Kidney glomerular epithelial cell (primary cell): ENCODE measurements at places on chromosomes 2 and 18.
A peak's percentile ranks its signal among the peaks of the same experiment; 100 is the strongest.

DNA sequence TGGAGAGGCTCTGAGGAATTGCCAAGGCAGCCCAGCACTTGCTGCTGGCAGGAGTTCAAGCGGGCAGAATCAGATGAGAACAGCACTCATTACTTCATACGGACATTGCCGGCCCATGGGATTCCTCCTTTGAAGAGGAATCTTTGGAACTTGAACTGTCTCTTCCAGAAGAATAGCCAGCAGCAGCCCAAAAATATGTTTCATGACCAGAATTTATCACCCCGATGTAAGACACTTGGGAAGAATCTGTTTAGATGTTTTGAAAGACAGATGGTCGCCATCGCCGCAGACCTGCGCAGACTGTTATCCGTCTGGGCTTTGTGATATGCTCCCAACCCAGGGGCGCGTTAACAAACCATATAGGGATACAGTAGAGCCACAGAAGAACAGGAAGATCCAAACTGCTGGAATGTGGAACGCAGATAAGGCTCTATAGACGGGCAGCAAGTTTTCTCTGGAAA, 3.7 kb upstream of the ADI1 start:
- no peak for DNase-seq

- no peak for DNase-seq
These were observed 198.0 kb downstream of the CDH20 start for GRCh38 chr18:61531182-61531581.

DNA sequence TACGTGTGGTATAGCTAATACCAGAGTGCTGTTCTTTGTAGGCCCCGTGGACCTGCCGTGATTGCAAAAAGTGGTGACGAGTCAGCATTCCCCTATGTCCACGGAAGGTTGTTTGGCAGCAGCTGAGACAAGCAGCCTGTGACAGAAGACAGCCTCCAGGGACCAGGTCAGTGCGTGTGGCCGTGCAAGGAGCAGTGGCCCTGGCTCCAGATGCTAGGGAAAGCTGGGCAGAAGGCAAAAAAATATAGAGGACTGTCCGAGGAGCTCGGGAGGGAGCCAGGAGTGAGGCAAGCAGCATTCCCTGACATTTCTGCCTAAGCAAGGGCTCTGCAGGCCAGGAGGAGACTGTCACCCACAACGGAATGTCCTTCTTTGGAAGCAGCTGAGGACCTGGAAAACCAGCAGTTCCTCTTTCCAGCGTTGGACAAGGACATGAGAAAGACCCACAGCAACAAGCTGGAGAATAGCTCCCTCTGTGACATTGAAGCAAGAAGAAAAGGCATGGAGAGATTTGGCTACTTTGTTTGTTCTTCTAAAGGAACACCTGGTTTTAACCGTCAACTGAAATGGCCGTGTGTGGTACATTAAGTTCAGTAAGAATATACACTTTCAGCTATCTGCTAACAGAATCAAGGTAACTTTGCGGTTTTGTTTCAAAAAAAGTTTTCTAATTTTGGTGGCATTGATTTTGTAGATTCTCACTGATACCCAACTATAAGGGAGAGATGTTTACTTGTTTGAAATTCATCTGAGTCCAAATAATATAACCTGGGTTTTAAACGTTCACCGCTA, 58.3 kb downstream of the NPAS2 start:
- DNase-seq, result no peak

DNA sequence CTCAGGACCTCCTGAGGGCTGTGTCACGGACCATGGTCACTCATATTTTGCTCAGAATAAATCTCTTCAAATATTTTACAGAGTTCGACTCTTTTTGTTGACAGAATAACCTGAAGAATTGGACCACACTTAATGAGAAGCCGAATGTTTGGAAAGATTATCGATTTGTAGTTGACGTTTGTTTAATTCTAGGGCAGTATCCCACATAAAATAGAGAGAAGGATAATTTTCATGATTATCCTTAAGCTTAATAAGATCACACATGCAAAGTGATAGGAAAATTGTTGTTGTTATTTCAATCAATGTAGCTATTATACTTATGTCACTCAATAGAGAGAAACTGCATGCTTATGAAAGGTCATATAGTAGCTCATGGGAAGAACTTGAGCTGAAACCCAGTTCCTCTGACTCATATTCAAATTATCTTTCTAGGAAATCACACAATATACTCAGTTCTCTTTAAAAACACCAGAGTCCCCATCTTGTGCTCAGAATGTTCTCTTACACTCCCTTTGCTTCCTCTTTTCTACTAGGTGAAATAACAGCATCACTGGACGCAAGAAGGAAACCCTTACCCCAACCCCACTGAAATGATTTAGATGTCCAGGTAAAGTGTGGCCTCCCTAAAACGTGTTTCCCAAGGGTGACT, 982.1 kb downstream of the TSN start:
- DNase-seq, result no peak

GRCh38 chr18:24064391-24065100, 50.0 kb downstream of the TTC39C start:
- no peak for DNase-seq

- DNase-seq, result no peak
These were observed 317.8 kb upstream of the ZNF521 start for GRCh38 chr18:25669741-25670140.

DNA sequence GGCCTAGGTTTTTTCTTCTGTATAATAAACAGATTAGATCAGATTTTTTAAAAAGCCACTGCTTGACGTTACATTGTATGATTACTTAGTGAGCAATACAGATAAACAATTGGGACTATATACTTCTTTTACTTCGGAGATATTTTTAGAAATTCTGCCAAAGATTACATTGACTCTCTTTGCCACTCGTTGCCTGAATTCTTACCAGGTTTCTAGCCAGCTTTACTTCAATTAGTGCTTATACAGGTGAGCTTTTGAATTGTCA, 156.6 kb downstream of the HAUS1 start:
- no peak for DNase-seq

- no peak for DNase-seq
These were observed 84.0 kb downstream of the KLHL14 start for GRCh38 chr18:32688821-32689220.

- no peak for DNase-seq
These were observed 31.3 kb downstream of the SP140L start for GRCh38 chr2:230358305-230358704.

DNA sequence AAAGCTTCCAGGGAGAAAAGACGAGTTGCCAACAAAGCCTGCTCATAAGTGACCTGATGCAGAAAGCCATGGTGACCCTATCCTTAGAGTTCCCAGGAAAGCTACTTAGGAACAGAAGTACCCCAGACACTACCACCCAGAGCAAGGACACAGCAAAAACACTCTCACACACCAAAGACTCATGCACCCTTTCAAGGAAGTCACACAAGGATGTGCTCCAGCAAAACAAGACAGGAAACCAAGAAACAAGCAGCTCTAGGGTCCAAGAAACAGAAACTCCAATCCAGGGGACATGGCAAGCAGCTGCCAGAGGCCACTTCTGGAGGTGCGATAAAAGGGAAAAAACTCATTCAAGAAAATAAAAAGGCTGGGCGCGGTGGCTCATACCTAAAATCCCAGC, 5.7 kb downstream of the KIF1A start:
- no peak for DNase-seq

GRCh38 chr2:237512774-237513466, 25.9 kb downstream of the MLPH start:
- peak; percentile 86 for DNase-seq

- no peak for DNase-seq
These were observed 136.5 kb upstream of the CDH20 start for GRCh38 chr18:61196750-61197149.

- no peak for DNase-seq
These were observed 14.2 kb downstream of the SLC66A2 start for GRCh38 chr18:79937103-79937860.

DNA sequence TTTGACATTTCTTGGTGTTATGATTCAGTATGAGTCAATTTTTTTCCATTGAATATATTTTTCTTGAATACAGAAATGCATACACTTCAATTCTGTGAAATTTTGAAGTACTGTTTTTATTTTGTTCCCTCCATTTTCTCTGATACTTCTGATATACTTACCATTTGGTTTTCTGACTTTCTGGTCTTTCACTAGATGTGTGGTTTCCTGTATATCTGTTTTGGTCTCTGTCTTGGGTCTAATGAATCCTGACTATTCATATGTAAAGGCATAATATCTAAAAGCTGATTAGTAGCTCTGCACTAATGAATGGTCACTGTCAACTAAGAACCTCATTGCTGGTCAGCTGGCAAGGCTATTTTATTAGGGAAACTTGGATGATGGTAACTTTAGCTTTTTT, 345.6 kb downstream of the GRB14 start:
- no peak for DNase-seq

DNA sequence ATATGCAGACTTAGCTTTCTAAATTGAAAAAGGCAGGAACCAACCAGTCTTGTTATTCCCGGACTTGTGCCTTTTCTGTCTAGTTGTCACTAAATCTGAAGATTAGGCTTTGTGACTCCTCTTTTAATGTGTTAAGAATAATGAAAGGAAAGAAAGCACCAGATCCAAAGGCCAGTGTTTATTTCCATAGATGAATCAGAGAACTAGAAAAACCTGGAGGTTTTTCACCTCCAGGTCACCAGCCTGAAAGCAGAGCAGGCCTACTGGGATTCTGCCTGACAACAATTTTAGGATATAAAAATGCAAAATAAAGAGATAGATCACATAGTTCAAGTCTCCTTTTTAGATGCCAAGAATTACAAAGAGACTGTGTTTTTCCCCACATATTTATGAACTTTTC, 160.4 kb downstream of the GULP1 start:
- no peak for DNase-seq

DNA sequence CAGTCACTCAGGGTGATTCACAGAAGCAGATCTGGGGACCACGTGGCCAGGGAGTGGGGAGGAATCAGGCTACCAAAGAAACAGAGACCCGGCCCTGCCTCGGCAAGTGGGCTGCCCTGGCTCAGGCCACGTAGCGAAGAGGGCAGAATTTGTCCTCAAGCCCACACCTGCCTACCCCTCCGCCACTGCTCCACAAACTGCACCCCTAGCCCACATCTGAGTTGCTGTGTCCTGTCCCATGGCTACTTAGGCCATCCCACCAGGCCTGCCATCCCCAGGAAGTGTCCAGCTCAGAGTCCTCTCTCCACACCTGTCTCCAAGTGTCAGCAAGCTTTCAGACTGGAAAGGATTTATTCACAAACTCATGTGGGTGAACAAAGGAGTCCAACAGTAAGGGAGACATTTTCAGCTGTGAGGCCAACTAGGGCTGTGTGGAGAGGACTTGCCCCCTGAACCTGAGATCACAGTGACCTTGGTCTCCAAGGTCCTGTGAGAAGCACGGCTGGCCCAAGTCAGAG, 31.7 kb upstream of the ASPRV1 start:
- no peak for DNase-seq

DNA sequence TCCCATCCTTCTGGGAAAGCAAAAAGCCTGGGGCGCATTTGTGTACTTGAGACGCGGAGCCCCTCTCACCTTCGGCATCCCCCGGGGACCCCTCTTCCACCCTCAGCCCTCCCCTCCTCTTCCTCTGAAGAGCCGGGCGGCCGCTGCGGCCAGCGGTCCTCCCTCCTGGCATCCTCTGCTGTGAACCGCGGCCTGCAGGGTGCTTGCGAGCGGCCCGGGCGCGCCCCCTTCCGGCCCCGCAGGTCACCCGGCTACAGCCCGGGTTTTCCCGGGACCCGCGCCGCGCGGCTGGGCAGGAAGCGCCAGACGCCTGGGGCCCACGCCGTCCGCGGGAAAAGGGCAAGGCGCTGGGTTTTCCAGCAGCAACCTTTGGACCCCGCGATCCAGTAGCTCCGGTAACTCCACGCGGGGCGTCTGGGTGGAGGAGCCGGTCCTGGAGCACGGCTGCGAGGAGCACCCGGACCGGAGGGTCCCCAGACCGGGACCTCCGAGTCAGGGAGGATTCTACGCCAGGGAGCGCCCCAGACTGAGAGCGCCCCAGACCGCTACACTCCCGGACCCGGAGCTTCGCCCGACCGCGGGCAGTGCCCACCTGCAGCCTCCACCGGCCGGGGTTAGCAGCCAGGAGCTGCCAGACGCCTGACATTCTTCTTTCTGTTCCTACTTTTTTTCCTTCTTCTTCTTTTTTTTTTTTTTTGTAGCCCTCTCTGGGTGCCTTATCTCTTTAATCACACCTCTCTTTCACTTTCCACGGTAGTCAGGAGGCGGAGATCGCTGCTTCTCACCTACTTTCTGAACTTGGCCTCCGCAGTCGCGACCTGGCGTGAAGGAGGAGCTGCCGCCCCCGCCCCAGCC, at the start of gene IL18R1:
Gene IL18R1, plus strand, starts transcription at position 271 of the 855 bp plus-strand sequence. CDS start 6,865 bp downstream, outside the sequence.
- peak; percentile 75 for DNase-seq

DNA sequence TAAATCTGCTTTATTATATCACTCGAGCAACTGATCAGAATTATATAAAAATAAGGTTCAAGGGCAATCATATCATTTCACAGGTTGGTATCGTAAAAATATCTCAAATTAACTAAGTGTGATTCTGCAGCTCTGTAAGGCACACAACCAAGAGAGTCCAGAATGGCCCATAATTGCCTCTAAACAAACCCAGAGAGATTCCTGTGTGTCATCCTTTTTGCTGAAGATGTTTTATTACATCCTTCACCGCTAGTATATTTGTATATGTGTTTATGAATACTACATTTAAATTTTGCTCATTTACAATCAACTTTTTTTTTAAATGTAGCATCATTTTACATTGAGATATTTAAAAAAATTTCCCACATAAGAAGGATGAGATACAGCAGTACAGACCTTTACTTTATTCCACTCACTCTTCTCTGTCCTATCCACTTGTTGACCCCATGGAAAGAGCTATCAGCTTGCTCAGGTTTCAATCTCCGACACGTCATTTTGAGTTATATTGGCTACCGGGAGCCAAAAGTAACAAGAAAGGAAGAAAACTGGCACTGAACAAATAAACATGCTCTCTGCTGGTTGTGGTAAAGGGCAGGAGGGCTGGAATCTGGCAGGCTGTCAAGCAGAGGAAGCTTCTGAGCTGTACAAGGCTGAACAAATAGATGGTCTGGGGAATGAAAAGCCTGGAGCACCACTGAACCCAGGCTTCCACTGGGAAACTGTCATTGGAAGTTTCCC, 23.1 kb downstream of the PLA2R1 start:
- peak; percentile 46 for DNase-seq

DNA sequence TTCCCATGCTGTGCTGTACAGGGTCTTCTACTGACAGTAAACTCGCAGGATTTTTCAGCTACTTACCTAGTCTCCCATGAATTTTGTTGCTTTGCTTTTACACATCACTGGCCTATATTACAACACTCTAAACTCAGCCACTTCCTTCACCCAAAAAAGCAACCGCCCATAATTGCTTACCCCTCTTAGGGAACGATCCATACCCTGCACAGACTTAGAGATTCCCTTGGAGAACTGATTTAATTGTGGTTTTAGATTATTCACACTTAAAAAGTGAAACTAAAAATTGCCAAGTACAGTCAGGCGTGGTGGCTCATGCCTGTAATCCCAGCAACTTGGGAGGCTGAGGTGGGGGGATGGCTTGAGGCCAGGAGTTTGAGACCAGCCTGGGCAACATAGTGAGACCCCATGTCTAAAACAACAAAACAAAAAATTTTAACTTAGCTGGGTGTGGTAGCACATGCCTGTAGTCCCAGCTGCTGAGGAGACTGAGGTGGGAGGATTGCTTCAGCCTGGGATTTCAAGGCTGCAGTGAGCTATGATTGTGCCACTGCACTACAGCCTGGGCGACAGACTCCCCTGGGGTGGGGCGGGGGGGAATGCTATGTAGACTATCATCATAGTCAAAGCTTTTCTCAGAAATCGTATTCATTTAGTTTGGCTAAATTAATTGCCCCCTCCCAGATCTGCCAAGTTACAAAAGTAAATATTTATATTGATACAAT, 19.3 kb downstream of the MRPL30 start:
- DNase-seq, result no peak
